ENCODE measurements at places on chromosomes 4 and X.

DNA sequence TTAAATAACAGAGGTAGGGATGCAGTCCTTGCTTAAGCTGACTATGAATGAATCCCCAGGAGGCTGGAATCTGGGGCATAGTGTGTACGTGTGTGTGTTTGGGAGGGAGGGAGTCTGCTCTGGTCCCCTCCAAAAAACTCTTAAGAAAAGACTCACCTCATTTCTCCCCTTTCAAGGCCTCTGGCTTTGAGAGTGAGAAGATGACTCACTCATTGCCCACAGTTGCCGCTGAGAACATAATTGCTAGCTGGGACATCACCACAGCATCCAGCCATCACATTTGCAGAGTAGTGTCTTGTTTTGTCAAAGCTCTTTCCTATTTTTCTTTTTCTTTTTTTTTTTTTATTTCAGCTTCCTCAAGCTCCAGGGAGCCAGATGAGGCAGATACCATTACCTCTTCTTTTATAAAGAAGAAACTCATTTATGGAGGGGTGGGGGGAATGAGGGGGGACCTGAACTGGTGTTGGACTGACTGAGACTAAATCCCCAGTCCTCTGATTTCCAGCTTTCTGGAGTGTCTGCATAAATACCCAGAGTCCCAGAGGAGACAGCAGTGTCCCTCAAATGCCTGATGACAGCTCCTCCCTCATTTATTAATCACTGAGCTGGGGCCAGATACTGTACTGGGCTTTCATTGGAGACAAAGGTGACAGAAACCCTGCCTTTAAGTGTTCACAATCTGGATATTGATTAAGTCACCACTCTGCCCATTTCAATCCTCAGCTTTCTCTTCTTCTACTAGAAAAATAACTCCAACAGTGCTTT is 61.9 kb upstream of the LAS1L start:
- DNase-seq, result peak; percentile 30

DNA sequence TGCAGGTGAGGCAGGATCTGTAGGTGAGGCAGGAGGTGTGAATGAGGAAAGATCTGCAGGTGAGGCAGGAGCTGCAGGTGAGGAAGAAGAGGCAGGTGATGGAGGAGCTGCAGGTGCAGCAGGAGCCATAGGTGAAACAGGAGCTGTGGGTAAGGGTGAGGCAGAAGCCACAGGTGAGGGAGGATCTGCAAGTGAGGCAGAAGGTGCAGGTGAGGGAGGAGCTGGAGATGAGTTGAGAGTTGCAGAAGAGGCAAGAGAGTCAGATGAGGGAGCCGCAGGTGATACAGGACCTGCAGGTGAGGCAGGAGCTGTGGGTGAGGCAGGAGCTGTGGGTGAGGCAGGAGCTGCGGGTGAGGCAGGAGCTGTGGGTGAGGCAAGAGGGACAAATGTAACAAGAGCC is 27.1 kb upstream of the PNMA3 start:
- no peak for DNase-seq

DNA sequence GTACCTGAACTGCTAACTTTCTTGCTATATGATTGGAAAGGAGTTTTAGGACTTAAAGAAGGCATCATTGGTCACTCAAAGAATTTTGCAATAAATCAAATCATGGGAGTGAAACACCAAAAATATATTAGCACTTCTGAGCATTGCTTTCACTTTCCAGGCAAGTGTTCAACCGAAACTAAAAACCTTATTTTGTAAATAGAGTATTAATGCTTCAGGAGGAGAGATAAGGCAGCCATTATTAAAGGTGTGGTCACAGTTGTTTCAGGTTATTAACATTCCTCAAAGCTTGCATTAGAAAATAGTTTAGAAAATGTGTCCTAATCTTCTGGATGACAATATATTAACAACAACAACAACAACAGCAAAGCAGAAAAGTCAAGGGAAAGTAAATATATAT is 92.3 kb upstream of the TLL1 start:
- no peak for DNase-seq

DNA sequence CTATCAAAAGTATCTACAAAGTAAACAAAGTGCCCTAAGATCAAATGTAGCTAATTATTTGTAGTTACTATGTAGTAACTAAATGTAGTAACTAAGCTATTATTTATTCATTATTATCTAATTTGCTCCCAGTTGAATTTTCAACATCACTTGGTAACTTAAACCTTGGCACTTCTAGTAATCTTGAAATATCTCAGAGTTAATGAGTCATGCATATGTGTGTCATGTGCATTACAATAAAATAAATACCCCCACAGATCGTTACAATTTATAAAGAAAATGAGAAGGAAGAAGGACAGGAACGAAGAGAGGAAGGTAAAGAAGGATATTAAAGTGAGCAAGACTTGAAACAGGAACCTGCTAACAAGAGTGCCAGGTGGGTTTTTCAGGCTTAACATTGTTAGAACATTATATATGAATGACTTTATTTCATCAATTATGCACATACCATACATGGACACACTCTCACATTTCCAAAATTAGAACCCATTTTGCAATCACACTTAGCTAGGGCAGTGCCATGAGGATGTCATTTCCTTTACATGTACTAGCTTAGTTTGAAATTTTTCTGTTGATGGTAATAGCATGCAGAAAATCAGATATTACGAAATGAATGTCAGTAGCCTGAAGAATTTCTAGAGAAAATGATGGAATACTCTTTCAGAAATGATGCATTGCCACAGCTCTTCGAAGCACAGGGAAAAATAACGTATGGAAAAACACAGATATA is 1670.4 kb upstream of the AGA start:
- no peak for DNase-seq

DNA sequence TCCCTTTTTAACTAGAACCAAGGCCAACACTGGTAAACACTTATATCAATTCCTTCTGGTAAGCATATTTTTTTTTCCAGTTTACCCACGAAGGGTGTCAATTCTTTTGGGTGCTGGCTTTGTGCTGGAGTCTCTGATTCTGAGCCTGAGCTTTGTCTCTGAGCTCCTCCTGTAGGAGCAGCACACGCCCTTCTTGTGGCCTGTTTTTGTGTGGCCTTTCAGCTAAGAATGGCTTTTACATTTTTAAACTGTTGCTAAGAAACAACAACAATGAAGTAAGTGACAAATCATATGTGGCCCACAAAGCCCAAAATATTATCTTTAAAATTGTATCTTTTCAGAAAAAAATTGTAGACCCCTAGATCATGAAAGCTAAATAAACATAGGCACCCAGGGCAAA is 98.0 kb upstream of the TBC1D9 start:
- DNase-seq, result no peak

DNA sequence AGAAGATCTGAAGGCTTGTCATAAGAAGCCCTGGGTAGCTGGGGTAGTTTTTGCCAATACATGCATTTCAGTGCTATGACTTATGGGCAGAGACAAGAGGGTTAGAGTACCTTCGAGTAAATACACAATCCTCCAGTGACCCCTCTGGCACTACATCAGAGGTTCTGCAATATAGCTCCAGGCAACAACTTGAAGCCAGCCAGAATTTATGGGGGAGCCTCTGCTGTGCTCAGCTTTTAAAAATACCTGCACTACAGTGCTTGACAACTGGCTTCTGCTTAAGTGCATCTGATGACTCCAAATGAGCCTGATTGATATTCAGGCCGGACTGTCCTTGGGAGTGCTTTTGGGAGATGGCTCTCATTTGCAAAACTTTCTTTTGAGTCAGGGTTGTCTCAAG is 44.9 kb upstream of the SMAD1 start:
- DNase-seq, result no peak

- no peak for DNase-seq
Observed at GRCh38 chrX:74519870-74520269, 94.6 kb downstream of the RLIM start.

DNA sequence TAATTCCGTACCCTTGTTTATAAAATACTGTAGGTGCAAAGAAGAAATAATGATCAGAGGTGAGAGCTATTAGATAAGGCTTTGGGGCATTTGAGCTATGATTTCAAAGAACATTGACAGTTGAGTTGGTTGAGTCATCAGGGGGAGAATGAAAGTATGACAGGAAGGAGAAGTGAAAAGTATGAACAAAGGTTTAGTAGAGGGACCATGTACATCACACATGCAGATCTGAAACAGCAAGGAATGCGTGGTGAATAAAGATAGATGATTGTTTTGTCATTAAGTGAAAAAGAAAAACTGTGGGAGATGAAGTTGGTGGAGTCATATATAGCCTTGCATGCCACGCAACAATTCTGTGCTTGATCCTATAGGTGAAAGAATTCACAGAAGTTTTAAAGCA is 163.1 kb downstream of the ARAP2 start:
- no peak for DNase-seq

- DNase-seq, result no peak
Observed at GRCh38 chrX:136157187-136157586, 9.9 kb downstream of the FHL1 start.

GRCh38 chr4:4598851-4599411 is 57.1 kb upstream of the STX18 start:
- no peak for DNase-seq

DNA sequence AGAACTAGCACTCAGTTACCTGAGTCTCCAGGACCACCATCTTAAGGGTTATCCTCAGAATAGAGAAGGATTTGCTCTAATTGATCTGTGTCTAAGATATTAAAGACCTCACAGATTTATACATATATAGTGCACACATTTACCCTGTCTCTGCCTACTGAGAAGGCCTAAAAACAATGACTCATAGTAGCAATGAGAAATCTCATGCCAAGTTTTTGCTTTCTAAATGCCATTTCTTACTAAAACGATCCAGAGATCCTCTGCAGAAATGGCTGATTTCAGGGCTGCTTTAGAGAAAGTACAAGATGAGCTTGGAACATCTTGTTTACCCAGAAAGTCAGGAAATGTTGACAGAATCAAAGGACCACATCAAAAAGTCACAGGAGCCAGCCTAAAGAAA is 79.1 kb upstream of the INPP4B start:
- no peak for DNase-seq

DNA sequence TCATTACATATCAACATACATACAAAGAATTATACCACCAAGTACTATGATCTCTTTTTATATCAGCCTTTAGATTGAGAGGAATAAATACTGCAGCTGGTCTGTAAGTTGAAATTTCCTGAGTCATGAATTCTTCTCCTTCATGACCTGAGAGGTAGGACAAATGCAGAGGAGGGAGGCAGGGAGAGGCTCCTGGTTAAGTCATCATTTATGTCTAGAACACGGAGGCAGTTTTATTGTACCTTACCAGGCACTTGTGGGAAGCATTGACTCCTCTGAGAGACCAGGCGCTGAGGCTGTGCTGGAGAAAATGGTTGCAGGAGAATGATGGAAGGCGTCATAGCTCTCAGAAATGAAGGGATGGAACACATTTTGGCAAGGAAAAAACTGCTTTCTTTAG is 12.5 kb upstream of the CASK start:
- no peak for DNase-seq

DNA sequence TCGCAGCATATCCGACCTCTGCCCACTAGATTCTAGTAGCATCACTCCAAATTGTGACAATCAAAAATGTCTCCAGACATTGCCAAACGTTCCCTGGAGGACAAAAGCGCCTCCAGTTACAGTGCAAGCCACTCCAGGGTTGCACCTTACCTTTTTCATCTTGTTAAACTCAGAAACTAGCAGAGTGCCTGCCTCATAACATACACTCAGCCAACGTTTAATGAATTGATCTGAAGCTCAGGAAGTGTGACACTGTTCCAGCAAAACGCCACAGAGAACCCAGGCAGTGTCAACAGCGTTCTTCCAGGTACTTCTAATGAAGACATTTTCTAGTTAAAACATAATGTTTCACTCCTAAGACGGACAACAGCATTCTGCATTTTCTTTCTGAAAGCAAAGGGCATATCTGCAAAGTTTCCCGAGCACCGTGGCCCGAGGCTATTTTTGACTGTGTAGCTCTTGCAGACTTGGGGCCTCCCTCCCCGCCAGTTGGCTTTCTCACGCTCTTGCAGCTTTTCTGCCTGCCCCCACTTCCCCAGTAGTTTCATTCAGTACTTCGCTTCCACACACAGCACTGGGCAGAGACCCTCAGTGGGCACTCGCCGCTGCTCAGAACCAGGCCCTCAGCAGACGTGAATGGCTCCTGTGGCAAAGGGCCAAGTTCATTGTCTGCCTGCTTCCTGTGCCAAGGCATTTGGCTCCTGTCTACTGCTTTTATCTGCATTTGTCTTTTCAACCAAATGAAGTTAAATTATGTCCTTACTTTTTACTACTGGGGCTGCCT is 133.4 kb upstream of the TTC29 start:
- DNase-seq, result no peak

DNA sequence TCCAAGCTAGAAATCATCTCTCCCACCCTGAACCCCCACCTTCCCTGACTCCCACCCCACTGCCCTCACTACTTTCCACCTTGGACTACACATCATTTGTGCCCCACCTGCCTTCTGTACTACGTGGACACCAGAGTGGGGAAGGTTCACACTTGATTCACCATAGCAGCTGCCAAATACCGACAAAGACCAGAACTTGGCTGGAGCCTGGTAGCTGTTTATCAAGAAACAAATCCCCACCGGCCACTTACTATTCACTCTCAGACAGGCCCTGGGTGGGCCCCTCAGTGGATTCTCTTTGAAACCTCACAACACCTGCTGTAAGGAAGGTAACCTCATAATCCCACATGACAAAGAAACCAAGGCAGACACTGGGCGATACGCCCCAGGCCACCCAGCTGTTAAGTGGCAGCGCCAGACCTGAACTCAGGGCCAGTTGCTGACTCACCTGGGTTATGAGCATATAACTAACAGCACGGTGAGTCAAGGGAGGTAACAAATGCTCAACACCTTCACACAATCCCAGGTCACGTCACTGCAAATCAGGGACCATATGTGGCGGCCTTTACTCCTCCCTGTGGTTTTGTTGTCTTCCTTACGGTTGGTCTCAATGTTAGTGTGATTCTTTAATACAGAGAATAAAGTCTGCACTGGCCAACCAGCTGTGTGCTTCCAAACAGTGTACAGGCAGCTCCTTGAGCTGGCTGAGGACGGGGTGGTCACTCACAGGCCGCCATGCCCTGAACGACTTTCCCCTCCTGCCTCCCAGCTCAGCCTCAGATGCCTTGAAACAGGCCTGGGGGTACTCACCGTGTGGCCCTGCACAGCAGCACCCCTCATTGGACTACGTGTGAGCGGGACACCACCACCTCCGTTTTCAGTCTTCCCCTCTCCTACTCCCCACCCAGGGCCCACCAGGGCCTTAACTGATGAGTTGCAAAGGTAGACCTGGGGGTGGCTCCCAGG is 7.5 kb downstream of the WDR1 start:
- DNase-seq, result no peak

- DNase-seq, result no peak
Observed at GRCh38 chr4:45453258-45453853, 670.5 kb downstream of the GABRG1 start.

- no peak for DNase-seq
Observed at GRCh38 chr4:185011408-185011807, 6.9 kb upstream of the HELT start.

GRCh38 chr4:176508780-176509331 is 189.1 kb downstream of the SPCS3 start:
- DNase-seq, result no peak

GRCh38 chrX:37959212-37960021 is 46.9 kb upstream of the SYTL5 start:
- DNase-seq, result no peak

Measured in activated T-cell treated with anti-CD3 and anti-CD28 coated beads for 24 hours (primary cell).